Endothelial cell of umbilical vein (primary cell): ENCODE measurements at places on chromosomes 16 and 17. TPM values are rescaled to one million over a fixed set of nuclear protein-coding genes. Genes with fewer than 3 reads are reported as not detected.

- DNase-seq = no peak
Observed at GRCh38 chr17:17073581-17074403, 31.5 kb downstream of the MPRIP start.

- peak; percentile 90 for DNase-seq
Observed at GRCh38 chr17:42517516-42517915, 18.5 kb upstream of the NAGLU start.

DNA sequence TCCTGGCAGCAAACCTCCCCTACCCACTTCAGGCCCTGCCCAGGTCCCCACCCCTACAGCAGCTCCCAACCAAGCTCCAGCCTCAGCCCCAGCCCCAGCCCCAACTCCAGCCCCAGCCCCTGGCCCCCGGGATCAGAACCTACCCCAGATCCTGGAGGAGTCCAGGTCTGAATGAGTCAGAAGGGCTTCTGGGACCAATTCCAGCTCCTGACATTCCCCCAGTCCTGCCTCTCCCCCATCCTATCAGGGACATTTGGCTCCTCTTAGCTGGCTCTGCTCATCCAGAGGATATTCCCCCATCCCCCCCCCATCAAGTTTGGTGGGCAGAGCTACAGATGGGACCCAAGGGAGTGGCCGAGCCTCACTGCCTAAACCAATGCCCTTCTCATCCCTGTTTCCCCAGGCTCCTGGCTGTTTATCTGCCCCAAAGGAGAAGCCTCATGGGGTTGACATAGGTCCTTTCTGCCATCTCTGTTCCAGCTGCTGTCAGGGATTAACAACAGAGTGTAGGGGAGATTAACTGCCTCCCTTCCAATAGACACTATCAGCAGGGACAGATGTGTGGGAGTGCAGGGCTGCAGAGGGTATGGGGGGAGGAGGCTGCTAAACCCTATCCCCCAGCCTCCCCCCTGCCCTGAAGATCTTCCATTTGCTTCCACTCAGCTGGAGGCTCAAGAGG lies 16.5 kb downstream of the CNTNAP1 start:
- no peak for DNase-seq

GRCh38 chr16:46830417-46830901 lies 521 bp downstream of the C16orf87 start:
- no peak for DNase-seq

GP1BA gene
- total RNA-seq = not detected in 2 replicates

INCA1 gene
- total RNA-seq = 0.71 and 1.0 TPM in 2 replicates

GRIN2A gene
- total RNA-seq = not detected in 2 replicates

STH gene
- total RNA-seq = not detected in 2 replicates

NPIPB13 gene
- 19.3 and 23.5 TPM in 2 replicates for total RNA-seq
